ENCODE measurements at places on chromosomes 4 and X.

- DNase-seq, result no peak
These were observed 11.7 kb downstream of the CTAG1B start for GRCh38 chrX:154607370-154607769.

- no peak for DNase-seq
These were observed 7.1 kb upstream of the CNOT6L start for GRCh38 chr4:77826275-77826674.

- no peak for DNase-seq
These were observed 355.0 kb downstream of the PPP1R2C start for GRCh38 chrX:42422961-42423360.

GRCh38 chrX:16573781-16574180 lies 76.2 kb upstream of the S100G start:
- DNase-seq, result peak; percentile 83

DNA sequence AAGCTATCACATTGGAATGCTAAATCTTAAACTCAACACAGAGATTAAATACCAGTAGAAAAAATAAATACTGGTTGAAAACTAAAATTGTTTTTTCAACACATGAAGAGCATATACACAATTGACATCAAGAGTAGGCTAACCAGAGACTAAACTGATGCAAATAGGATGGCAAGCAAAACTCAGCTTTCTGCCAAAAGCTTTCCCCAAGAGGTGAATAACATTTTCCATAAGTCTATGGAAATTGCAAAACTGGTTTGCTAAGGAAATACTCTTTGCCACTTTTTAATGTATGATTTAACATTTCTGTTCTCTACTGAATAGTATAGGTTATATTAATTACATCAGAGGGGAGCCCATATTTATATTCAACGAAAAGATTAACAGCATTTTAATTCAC lies 23.8 kb downstream of the IQCM start:
- DNase-seq, result no peak

Data from fibroblast of skin of left biceps (primary cell).